MG63 (cell line): ENCODE measurements at places on chromosomes 7 and 10. TPM values are rescaled to one million over a fixed set of nuclear protein-coding genes. Genes with fewer than 3 reads are reported as not detected.

DNA sequence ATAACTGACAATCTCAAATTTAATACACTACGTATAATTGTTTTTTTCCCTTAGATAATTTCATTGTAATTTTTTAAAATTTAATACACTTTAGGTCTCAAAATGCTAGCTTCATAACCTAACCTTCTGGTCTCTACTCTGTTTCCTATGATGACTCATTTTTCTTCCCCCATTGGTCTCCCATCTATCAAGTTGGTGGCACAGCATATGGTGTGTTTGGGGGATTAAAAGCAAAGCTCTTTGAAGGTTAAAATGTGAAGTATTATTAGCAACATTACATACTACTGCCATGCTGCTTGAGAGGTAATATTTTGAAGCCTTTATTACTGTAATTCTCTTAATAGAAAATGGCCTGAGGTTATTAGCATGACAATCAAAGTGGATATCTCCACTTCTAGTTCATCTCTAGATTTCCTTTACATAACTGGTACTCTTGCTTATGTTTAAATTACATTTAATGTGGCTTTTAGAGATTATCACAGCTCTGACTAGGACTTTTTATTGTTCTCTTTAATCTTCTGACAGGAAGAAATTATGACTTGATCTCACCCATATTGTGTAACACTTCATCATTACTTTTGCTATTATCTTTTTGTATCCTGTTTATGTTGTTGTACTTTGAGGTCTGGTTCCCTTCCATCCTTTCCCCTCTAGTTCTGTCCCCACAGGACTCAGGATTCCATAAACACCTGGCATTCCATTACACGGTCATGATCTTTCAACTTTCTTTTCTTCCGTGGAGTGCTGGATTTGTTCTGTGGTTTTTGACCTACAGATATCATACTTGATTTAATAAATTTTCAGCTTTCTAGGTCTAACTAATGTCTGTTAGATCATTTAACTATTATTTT is 185.1 kb downstream of the SEMA3D start:
- DNase-seq: no peak

Gene LRIT2
- total RNA-seq: not detected in 2 replicates

Gene SORCS1
- total RNA-seq: not detected in 2 replicates

GRCh38 chr10:101228153-101228965 is 904 bp downstream of the LBX1 start:
- DNase-seq: no peak

- DNase-seq: no peak
Observed at GRCh38 chr10:132390921-132391675, 5.9 kb upstream of the PWWP2B start.

Gene GPR26
- not detected in 2 replicates for total RNA-seq

Gene RUFY2
- total RNA-seq: 8.4 and 16.4 TPM in 2 replicates

- DNase-seq: no peak
Observed at GRCh38 chr10:23283680-23284079, 60.9 kb downstream of the C10orf67 start.

DNA sequence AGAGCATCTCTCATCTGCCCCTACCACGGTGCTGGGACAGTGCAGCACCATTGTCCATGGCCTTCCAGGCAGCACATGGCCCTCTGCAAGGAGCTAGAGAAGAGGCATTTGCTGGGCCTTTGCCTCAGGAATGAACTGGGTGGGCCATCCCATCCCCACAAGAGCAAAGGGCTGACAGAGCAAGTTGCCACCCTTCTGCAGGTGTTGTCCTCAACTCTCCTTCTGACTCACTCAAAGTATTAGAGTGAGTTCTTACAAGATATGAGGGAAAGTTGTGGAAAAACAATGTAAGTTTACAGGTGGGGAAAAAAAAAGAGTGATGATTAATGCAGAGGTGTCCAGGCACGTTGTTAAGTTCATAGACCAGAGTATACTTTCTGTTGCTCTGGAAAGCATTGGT is 261.2 kb downstream of the SKIDA1 start:
- DNase-seq: no peak

DNA sequence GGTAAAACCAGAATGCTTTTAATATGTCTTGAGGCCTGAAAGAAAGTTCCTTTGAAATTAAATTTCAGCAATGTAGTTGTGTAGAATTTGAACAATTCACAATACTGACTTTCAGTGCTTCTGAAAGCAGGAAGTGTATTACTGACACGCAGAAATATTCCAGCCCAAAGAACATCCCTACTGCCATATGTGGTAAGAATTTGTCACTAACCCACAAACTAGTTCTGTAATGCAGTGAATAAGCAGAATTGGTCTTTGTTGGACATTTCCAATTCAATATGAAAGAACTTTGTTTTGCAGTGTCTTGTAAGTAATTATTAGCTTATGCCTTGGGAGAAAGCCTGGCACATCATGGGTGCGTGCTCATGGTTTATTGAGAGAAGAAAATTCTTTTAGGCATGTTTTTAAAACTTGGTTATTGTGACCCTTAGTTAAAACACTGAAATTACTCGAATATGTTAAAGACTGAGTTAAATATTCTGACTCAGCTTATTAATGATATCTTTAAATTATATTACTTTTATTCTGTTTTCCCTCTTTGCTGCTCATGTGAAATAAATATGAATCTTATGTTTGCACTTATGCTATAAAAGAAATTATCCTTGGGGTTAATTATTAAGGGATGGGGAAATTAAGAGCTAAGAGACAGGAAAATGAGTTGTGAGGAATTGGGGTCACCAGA is 33.4 kb downstream of the PTPN12 start:
- DNase-seq: no peak

- DNase-seq: no peak
Observed at GRCh38 chr10:19247843-19248242, 199.2 kb downstream of the MALRD1 start.

Gene ELN
- total RNA-seq: not detected in 2 replicates

- no peak for DNase-seq
Observed at GRCh38 chr10:24790599-24790998, 66.9 kb upstream of the ARHGAP21 start.

Gene CYP3A7
- not detected in 2 replicates for total RNA-seq

Gene PDK4
- total RNA-seq: 0.33 and 0.84 TPM in 2 replicates

DNA sequence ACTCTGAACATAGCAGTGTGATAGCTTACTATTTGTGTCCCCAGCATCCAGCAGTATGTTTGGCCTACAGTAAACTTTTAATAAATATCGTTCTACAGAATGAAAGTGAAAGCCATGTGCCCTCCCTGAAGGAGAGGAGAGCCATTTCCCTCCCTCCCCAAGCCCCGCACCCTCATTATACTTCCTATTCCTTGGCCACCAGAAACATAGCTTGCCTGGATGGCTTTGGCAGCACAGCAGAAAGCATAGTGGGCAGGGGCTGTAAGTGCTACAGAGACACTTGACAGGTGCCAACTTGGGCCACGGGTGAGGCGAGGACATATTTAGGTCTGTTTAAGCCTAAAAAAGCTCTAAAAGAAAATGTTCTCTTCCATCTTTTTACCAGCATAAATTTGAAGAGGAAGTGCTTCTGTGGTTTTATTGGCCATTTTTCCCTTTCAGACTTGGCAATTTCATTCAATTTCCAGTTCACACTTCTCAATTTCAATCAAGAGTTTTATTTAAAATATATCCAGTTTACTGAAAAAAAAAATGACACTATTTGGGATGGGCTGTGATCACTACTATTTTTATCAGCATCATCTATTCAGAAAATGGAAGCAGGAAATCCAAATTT is 12.7 kb downstream of the HHEX start:
- no peak for DNase-seq
